ENCODE measurements at places on chromosomes 12 and 14. TPM values are rescaled to one million over a fixed set of nuclear protein-coding genes. Genes with fewer than 3 reads are reported as not detected.
A peak's percentile ranks its signal among the peaks of the same experiment; 100 is the strongest.

- DNase-seq, result peak; percentile 71
These were observed 18.0 kb upstream of the APPL2 start for GRCh38 chr12:105253866-105254513.

DNA sequence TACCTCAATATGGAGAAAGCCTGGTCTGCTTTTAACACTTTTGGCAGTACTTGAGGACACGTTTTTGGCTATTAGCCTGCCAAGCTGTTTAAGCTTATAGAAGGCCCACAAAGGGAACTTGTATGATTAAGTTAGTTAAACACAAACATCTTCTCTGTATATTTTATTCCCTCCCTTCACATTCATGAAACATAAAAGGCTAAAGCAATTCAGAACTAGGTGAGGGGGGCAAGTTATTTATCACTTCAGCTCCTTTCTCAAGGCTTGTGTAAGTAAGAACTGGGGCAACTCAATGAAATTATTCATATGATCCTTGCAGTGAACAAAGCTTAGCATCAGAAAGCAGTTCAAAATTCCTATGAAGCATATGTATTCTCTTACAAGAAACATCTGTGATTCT lies 7.5 kb downstream of the PRICKLE1 start:
- DNase-seq, result no peak

DNA sequence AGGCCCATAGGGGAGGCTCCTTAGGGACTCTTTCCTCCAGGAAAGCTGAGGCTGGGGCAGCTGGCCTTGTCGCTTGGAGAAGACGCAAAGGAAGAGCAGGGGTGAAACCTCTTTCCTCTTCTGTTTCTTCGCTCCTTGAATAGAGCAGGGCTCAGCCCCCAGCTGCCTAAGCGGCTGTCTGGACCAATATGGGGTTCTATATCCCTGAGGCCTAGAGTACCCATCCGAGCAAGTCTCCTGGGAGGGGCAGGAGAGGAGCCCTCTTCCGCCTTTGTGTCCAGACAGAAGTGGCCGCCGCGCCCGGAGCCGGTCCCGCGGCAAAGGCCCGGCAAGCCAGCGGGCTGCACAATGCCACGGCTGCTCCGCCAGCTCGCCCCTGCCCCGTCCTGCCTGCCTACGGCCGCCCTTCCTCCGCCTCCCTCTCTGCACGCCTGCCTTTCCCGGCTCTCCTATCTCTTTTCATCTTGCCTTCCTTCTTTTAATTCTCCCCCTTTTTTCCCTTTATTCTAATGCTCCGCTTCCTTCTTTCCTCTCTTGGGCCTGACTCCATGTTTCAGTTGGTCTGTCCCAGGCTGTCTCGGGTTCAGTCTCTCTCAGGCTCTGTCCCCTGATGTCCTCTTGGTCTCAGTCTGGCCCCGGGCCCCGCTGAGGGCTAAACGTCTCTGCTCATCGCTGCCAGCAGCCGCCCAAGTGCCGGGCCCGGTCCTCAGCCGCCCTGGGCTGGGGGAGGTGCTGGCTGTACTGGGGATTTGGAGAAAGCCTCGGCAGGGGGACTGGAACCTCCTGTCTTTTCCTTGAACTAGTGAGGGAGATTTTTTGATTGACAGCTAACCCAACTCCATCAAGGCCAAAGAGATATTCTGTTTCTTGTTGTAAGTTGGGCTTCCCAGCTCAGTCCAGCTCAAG lies 2.5 kb upstream of the HOXC9 start:
- DNase-seq, result no peak

DNA sequence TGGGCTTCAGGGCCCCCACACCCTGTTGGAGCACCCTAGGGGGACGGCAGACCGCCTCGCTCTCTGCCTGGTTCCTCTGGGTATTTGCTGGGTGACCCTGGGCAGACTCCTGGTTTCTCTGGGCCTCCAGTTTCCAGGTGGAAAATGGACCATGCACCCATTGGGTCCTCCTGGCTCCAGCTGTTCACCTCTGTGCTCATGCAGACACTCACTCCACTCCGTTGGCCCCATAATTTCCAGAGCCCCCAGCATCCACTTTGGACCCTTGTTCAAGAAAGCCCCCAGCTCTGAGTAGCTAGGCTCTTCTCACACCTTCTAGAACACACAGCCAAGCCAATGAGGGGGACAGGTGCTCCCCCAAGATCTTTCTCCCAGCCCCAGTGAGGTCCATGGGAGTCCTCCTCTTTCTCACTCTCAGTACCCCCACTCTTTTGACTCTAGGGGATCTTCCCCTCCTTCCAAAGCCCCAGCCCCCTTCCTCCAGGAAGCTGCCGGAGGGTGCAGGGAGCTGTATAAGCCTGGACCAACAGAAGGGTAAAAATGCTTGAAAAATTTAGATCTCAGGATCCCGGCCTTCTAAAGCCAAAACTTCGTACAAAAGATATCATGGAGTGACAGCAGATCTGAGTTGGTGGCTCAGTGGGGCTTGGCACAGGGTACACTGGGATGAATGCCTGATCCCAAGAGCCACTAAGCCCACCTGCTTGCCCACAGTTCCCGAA lies 174.8 kb upstream of the RTL1 start:
- DNase-seq, result no peak

GRCh38 chr12:16358878-16359277 lies 11.4 kb downstream of the MGST1 start:
- no peak for DNase-seq

GRCh38 chr14:64569138-64569631 lies 19.4 kb downstream of the PPP1R36 start:
- DNase-seq, result peak; percentile 36

DNA sequence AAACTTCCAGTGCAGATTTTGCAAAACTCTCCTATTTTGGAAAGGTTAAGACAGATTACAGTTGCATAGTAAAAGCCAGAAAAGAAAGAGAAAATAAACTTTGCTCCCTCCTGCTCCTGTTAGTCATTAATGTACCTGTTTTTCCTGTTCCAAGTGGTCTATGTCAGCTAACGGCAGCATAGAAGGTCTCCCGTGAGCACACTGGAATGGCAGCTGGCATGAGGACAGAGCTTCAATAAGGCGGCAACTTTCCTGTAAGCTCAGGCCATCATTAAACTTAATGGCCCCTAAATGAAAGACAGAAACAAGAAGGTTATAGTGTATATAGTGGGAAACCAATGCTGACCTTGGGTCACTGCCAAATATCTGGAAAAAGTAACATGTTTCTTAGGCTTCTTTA lies 16.0 kb downstream of the EIF2B2 start:
- no peak for DNase-seq

DNA sequence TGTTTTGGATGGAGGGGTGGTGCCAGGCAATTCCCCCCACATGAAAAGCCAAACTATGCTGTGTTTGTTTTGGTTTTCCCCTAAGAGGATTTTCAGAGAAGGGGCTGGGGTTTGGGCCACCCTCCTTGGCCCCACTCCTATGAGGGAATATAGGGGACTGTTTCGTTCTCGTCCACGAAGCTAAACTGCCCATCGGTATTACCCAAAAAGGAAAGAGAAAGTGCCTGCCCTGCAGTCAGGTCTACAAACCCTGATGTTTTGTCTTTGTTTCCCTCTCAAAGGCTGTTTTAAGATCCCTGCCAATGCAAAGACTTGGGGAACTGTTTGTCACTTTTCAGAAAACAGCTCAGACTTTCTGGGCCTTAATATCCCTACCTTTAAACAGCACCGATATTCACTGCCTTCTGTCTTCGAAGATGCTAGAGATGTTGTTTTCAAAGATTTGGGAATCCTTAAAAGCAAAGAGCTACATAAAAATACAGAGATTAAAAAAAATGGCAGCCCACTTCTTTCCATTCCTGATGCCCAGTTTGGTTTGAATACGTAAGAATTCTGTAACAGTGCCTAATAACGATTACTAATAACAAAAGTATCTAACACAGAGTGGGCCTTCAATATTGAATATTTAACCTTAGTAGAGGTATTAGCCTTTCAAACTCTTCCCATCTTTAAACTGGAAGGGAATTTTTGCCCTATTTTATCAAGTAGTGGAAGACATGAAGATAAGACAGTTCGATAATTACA lies 518.4 kb downstream of the MED13L start:
- no peak for DNase-seq

DNA sequence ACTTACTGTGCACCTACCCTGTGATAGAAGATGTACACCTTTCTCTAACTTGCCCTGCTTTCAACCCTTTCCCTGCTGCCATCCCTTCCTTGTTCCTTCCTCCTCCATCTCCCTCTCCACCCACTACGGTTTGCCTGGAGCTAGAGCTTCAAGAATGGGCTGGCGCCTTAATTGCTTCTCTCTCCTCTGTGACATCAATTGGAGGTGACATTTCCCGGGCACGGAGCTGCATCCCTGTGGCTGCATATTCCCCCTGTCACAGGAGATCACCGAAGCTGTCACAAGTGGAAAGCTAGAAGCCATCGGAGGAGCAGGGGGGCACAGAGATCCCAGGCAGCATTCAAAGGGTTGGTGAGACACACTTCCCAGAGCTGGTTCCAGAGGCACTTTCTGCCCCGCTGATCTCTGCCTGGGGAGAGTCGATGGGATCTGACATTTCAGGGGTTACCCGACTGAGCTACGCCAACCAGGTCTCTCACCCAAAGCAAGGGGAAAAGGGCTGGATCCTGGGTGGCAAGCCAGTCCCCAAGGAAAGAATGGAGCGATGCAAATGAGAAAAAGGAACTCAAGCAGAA lies 604.9 kb downstream of the MED13L start:
- no peak for DNase-seq

- DNase-seq, result no peak
These were observed 75.8 kb upstream of the HIF1A start for GRCh38 chr14:61619494-61619893.

- no peak for DNase-seq
These were observed 34.9 kb upstream of the WDR89 start for GRCh38 chr14:63676615-63677014.

GRCh38 chr12:110917467-110917866 lies 2.9 kb downstream of the MYL2 start:
- peak; percentile 91 for DNase-seq

DNA sequence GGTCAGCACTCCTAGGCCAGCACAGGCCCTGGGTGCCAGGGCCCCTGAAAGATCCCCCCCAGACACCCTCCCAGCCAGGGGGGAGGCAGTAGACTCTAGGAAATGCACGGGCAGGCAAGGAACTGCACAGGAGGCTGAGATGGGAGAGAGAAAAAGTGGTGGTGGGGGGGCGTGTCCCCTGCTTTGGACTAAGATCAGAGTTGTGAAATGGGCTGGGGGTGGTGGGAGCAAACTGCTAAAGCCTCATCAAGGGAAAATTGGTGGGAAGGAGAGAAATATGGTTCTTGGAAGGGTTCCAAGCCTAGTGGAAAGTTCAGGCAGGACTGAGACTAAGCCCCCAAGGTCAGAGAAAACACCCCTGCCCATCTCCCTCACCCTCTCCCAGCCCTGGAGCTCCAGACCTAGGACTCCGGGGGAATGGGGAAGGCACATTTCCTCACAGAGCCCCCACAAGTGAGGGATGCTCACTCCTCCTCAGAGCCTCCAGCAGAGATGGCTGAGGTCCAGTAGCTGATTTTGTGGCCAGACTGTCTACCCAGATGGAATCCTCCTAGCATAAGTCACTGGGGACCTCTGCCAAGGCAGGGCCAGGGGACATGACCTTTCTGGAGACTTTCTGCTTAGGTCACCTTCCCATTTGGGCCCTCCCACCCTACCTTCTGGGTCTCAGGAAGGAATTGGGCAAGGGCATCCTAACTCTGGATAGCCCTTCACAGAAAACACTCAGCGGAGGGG lies 29.8 kb downstream of the FIGNL2 start:
- DNase-seq, result no peak

DNA sequence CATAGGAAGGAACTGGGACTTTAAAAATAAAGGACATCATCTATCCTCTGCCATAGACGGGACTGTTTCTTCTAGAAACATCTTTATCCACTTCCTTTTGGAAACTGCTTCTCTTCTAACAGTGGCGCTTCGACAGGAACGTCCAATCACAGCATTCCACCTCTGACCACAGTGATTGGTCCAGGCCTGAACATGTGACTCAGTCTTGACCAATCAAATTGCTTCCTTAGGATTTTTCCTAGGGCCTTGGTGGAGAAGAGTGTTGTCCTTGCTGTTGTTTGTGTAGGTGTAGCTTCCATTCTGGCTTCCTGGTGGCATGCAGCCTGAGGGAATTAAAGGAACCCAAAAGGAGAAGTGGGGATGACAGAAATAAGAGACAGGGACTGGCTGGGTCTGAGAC lies 182.4 kb upstream of the TBX3 start:
- DNase-seq, result no peak

DNA sequence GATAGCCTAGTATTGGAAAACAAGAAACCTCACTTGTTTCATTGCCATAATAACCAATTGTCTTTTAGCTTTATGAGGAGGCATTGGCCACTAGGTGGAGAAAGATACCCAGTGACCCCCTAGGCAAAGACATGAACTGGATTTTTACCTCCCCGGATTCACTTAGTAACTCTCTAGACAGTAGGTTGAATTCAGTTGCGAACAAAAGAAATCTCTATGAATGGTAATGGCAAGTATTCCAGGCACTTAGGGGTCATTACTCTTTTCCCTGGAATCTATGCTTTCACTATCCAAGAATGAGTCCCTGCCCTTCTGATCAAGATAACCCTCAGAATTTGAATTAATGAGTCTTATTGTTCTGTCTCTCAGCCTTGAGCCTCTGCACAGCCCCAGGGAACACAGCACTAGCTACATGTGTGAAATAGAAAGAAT lies 29.5 kb upstream of the RHOJ start:
- DNase-seq, result peak; percentile 98

- no peak for DNase-seq
These were observed 3.0 kb upstream of the CISTR start for GRCh38 chr12:53754633-53755264.

GRCh38 chr12:108531929-108532848 lies 17.1 kb downstream of the FICD start:
- no peak for DNase-seq

DNA sequence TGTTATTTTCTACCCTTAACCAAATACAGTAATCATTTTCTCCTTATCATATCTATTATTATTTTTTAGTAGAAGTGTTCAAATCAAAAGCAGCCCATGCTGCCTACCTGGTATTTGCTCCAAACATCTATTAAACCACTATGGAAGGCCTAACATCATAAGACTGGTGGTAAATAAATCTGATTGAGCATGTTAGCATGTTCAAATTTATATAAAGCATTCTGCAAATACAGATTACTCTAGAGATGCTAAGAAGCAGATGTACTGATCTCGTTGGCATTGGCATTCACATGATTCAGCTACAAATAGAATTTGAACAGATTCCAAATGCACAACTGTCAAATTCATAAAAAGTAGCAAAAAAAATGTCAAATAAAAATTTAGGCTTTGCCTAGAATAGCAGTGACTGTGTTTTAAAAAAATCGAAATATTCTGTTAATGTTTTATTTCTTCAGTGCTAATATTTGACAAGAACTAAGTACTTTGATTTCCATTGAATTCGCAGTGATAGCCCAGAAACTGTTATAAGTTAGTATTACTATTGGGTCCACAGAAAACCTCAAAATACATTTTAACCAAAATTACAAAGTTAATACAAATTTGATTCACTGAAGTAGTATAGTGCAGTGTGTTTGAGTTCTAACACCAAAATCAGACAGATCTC lies 9.4 kb upstream of the OSBPL8 start:
- DNase-seq, result no peak

Gene PAH
- total RNA-seq, result not detected

Gene MUCL1
- not detected for total RNA-seq

Gene KIF26A
- 2.0 TPM for total RNA-seq

Gene BBOF1
- total RNA-seq, result 2.4 TPM

Gene CLEC4C
- total RNA-seq, result not detected

Gene GLI1
- total RNA-seq, result 3.8 TPM

Gene ACSM4
- total RNA-seq, result not detected

Gene COX8C
- total RNA-seq, result not detected

Gene EML1
- 3.7 TPM for total RNA-seq

Gene RND1
- total RNA-seq, result 0.11 TPM

Gene TMEM132C
- not detected for total RNA-seq

Gene CS
- total RNA-seq, result 150 TPM

Gene GARIN6
- total RNA-seq, result not detected

Gene CACNA2D4
- total RNA-seq, result 0.10 TPM

Gene TAPBPL
- 15.8 TPM for total RNA-seq

Gene PZP
- not detected for total RNA-seq

Gene TAMALIN
- 0.11 TPM for total RNA-seq
